Urothelium cell line (cell line): ENCODE measurements at places on chromosomes 5 and 9.

DNA sequence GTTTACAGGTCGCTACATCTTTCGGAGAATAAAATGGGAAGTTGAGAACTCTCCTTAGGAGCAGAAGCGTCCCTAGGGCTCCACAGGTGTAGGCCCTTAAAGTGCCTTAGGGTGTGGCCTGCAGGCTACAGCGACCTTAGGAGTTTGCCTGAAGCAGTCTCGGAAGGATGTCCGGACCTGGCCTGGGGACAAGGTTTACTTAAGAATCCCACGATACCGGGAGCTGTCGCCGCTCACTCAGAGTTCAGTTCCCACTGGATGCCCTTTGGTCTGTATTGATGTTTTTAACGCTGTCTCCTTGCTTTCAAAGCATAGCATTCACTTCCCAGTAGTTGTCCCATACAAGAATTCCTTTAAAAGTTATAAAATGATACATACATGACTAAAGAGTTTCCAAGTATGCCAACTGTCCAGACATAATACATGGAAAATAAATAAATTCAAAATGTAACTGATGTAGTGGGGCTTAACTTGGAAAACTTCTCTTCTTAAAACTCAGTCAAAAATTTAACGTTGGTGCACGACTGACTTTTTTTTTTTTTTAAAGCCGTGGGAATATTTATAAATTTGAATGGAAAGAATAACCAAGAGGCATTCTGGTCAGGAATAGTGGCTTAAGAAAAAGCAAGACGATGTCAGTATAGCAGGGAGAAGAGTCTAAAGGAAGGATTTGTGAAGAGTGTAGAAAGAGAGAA, 848 bp downstream of the RAD50 start:
- DNase-seq: peak; percentile 51

- DNase-seq: no peak
Observed at GRCh38 chr5:125411744-125412560, 665.5 kb upstream of the ZNF608 start.

DNA sequence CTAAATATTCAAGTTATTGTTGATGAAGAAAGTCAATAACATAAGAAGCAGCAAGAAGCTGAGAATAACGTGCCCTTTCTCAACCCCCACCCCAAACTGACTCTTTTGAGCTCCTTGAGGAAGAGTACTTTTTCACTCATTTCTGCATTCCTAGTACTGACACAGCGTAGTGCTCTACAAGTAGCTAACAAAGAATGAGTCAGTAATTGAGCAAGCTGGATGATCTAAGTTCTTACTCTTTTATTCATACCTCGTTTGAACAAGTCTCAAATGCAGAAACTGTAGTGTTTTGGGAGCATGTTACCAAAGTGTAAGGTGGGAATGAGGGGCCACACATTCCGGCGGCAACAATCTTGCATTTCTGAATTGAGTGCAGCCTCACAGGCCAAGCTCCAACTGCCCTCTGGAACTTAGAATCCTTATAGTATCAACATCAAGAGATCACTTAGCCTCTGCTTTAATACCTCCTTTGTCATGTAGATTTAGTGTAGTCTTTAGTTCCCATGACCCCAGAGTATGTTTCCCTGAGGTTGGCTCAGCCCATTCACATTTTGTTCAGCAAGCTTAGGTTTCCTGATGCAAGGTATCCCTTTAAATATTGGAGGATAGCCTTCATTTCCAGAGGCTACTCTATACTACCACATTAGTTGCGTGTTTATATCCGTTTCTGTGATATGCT, 152.0 kb downstream of the PRR16 start:
- DNase-seq: peak; percentile 39

DNA sequence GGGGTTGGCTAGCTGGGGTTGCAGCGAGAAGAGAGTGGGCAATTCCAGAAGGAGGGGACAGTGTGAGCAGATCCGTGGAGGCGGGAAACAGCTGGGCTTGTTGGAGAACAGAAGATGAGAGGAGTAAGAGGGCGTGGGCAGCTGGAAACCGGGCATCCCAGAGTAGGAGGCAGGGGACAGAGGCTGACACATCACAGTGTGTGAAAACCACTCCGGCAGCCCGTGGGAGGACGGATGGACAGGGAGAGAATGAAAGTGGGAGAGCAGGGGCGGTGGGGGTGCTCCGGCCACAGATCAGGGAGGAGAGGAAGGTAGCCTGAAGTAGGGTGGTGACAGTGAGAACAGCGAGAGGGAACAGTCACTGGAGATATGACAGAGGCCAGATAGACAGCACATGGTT, 8.3 kb upstream of the PSMB7 start:
- DNase-seq: no peak

DNA sequence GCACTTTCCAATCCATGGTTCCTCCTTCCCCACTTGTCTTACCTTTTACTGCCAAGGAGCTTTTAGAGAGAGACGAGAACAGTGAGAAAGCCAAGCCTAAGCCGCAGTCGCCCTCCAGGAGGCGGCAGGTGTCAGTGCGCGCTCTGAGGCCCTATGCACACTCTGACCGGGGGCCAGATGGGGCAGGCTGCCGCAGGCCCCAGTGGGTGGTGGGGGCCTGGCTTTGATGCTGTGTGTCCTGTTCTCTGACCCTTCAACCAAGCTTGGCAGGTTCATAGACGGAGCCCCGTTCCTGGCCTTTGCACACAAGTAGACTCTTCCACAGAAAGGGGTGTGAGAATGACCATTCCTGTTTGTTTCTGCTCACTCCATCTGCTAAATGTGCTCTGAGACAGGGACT, 77.3 kb downstream of the WNK2 start:
- DNase-seq: no peak

DNA sequence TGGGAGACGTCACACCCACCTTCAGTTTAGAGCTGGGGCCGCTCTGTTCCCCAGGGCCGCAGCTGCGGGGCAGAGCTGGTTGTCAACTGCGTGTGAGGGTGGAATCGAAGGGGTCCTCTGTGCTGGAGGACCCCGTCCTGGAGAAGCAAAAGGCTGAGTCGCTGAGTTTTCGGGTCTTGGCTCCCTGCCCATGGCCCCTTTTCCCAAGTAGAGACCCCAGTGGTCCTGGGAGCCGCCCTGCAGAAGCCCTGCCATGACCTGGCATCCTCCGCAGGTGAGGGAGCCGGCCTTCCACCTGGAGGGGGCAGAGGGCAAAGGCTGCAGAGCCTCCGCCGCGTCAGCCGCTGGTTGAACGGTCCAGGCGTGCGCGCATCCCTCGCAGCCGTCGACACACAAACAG, 90.4 kb upstream of the COL5A1 start:
- DNase-seq: no peak

DNA sequence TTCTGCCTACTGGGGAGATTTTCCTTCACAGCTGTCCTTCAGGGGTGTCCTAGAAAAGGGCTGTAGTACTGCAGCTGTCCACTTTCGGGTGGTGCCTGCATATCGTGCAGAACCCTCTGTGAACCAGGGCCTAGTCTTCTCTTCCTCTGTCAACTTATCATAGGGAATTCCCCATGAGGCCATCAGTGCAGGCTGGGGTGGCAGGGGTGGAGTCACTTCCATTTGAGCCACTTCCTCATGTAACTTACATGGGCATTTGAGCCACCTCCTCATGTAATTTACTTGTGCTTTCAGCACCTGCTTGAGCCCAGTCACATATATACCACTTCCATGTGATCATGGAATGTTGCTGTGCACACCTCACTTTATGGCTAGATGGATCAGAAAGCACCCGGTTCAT, 742.0 kb upstream of the RGMB start:
- no peak for DNase-seq

DNA sequence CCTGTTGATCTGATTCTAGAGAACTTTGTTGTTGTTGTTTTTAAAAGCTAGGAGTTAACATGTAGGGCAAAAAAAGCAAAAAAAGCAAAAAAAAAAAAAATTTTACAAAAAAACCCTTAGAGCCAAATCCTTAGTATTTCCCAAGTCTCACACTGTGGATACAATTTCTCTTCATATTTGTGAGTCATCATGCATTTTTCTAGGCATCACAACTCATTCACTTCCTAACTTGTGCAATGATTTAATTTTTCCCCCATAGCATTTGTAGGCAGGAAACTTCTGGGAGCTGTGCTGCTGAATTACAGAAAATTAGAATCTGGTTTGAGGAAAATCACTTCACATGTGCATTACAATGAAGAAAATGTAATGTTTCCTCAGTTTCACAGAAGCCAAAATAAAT, 91.9 kb downstream of the MARCHF3 start:
- DNase-seq: no peak

DNA sequence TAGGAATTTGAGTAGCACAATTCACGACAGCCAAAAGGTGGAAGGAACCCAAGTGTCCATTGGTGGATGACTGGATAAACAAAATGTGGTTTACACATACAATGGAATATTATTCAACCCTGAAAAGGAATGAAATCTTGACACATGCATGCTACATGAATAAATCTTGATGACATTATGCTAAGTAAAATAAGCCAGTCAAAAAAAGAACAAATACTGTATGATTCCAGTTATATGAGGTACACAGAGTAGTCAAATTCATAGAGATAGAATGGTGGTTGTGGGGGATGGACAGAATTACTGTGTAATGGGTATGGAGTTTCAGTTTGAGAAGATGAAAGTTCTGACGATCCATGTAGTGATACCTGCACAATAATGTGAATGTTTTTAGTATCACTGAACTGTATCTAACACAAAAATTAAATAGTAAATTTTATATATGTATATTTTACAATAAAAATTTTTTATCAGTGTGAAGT, 117.7 kb upstream of the GNA14 start:
- DNase-seq: no peak

- DNase-seq: no peak
Observed at GRCh38 chr5:111398013-111398412, 114.3 kb downstream of the STARD4 start.

DNA sequence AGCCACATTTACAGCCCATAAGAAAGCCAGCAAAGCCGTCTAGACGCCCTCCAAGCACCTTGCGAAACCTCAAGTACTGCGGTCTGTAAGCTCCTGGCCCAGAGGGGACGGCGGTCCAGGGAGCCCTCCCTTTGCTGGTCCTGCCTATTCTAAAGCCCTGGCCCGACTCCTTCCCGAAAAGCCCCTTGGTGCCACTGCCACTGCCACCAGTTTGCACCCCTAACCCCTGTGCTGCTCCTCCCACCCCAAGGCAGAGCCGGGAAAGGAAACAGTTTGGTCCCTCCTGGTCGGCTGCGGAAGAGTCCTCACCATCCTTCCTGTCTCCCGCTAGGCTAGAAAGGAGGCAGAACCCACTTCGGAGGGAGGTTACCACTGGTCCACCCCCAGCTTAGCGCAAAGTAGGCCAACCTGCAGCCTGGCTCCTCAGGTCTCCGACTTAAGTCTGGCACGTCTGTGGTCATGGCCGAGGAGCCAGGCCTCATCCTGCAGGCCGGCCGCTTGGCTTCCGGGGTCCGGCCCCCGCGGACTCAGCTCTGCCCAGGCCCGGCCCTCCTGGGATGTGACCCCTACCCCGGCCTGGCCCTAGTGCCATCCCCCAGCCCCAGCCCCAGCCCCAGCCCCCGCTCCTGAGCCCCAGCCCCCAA, 916 bp downstream of the TOR1A start:
- peak; percentile 17 for DNase-seq
